Midbrain (tissue), 1 donor: ENCODE measurements at places on chromosomes 2 and 18.
A peak's percentile ranks its signal among the peaks of the same experiment; 100 is the strongest.

DNA sequence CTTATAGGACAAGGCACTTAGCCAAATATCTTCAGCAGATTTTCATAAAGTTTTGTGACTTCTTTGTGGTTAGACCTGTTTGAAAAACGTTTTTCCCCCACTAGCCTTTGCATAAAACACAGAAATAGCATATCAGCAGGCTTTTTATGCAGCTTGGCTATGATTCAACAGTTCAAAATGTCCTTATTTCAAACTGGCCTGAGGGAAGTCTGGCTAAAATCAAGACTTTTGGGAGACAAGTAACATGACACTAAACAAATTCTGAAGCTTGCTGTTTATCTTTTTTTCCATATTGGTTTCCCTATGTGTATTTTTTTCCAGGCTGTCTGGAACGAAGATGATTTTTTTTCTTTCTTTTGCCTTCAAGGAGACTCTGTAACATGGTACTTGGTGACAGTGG lies 95.1 kb upstream of the L3MBTL4 start:
- no peak for DNase-seq

DNA sequence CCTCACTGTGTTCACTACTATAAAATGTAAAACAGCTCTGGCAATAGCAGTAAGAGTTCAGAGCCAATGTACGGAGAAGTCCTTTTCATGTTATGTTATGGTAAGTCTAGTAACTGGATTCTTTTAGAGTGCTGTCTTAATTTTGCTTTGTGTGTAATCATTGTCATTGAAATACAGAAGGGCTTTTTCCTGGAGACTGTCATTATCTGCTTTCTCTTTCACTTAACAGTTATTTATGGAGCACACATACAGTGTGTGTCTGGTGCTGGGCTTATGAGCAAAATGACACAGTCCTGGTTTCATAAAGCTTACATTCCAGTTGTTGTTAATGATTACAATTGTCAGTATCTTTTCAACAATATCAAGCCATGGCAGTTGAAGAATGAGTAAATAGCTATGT lies 95.5 kb downstream of the CCDC102B start:
- no peak for DNase-seq

- no peak for DNase-seq
Measured at GRCh38 chr18:47680488-47680887, 250.0 kb downstream of the SMAD2 start.

- no peak for DNase-seq
Measured at GRCh38 chr18:37450434-37451132, 115.0 kb downstream of the CELF4 start.

DNA sequence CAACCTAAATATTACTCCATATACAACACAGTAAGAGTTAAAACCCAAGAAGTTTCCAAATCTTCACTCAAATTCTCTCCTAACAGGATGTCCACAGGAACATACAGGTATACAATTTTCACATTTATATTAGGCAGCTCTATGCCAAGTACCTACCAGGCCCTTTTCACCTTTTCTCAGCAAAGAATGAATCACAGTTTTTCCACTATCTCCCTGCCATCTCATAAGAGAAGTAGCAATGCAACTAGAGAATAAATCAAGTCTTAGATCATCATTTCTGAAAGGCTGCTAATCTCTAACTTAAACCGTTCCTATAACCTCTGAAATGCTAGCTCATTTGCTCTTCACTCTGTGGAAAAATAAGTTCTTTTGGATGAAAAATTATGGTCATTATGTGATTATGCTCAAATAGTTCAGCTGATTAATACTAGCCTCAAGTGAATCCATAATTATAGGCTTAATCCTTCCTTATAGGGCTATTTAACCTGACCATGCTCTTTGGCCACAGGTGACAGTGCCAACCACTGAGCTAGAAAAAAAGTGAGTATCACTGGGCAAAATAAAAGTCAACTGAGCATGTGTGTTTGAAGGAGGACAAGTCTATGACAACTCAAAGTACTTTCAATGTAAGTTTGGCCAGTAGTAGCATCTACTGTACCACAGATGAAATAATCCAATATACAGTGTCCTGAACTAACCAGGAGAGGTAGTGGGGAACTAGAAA lies 79.7 kb downstream of the COBLL1 start:
- no peak for DNase-seq

DNA sequence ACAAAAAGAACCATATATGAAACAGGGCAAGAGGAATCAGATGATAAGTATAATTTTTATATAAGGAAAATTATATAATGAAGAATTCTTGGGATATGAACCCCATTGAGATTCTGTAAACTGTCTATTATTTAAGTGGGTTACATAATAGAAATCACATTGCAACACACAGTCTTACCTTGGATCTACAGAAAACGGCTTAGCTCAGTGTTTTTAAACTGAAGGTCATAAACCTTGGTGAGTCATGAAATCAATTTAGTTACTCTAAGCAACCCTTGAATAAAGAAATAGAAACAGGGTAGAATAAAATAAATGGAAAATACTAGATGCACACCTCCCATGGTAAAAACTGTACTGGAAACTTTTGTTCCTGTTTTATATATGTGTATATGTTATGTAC lies 50.7 kb downstream of the METTL8 start:
- DNase-seq: no peak

DNA sequence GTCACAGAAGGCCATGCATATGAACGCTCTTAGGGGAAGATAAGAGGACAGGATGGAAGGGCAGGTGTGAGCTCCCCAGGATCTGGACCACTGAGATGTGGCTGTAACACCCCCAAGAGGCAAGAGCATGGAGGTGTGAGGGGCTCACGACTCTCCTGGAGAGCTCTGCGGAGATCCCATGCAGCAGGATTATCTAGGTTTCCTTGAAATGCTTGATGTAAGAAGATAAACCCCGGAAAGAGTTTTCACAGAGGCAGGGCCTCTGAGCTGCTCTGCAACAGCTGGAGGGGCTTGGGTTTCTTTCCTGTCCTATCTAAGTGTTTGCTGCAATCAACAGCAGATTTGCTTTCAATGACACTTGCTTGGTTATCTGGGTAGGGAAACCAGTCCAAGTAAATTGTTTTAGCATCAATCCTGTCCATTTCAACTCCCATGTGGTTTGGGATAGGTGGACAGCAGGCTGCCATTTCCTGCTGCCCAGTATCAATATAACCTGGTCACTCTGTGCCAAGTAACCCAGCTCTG lies 138.9 kb downstream of the SMAD2 start:
- no peak for DNase-seq

- no peak for DNase-seq
Measured at GRCh38 chr18:5972298-5972697, 77.0 kb upstream of the TMEM200C start.

- DNase-seq: no peak
Measured at GRCh38 chr2:11430729-11431128, 35.2 kb downstream of the E2F6 start.

DNA sequence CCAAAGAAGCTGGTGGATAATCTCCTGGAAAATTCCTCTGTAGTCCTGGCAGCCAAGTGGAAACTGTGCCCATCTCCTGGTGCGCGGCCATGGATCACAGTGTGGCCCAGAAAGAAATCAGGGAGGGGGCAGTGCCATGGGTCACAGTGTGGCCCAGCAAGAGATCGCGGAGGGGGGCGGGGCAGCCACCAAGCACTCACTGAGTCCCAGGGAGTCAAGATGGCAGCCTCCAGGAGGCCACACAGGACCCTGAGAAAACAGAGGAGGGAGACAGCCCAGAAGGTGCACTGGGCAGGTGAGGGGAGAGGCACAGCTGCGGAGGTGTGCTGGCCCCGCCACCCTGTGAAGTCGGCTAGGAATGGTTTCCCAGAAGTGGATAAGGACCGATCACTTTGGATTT lies 8.1 kb upstream of the ATP6V1B1 start:
- no peak for DNase-seq

DNA sequence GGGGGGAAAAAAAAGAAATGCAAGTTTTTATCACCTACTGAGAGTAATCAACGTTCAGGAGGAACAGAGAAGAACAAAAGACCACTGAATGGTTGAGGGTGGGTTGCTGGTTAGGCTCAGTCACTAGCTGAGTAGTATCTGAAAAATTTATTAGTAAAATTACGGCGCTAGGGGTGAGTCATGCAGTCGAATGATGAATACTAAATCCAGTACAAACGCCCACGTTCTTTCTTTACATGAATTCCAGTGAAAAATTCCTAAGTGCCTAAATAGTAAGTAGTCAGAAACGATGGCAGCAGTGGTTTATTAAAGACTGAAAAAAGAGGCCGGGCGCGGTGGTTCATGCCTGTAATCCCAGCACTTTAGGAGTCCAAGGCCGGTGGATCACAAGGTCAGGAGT lies 52.0 kb downstream of the TEKT4 start:
- DNase-seq: no peak

- no peak for DNase-seq
Measured at GRCh38 chr2:158948964-158949699, 19.3 kb upstream of the TANC1 start.

DNA sequence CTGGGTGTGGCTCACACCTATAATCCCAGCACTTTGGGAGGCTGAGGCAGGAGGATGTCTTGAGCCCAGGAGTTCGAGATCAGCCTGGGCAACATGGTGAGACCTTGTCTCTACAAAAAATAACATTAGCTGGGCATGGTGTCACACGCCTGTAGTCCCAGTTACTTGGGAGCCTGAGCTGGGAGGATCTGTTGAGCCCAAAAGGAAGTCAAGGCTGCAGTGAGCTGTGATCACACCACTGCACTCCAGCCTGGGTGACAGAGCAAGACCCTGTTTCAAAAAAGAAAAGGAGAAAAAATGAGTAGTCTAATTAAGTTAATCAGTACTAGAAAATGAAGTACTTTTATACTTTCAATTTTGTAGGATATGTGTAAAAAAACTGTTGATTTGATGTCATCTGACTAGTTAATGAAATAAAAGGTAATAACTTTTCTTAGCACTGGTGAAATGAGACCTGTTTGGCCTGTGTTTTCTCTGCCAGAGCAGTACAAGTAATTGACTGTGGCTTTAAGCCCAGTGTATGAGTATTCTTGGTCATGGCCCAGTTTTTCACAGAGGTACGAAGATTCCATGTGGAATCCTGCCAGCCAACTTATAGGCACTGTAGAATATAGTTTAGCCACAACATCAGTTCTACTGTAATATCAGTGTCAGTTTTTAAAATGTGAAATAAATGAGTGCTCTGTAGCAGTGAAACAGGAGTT lies 35.8 kb downstream of the MFSD6 start:
- peak; percentile 19 for DNase-seq

DNA sequence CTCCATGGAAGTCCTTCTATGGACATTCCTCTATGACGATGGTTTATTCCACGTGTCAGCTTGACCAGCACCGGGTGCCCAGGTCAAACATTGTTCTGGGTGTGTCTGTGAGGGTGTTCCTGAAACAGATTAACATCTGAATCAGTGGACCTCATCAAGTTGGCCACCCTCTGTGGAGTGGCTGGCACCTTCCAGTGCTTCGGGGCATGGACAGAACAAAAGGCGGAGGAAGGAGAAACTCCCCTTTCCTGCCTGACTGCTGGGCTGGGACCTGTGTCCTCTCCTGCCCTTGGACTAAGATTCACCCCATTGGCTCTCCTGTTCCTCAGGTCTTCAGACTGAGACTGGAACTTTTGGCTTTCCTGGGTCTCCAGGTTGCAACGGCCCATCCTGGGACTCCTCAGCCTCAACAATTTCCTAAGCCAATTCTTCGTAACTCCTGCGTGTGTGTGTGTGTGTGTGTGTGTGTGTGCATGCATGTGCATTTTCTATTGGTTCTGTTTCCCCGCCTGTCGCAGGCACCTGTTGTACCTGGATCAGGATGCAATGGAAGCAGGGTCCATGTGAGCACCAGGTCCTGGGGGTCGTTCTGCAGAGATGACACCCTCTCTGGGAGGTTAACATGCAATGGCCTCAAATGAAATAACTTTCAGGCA lies 357.2 kb upstream of the SALL3 start:
- DNase-seq: no peak

DNA sequence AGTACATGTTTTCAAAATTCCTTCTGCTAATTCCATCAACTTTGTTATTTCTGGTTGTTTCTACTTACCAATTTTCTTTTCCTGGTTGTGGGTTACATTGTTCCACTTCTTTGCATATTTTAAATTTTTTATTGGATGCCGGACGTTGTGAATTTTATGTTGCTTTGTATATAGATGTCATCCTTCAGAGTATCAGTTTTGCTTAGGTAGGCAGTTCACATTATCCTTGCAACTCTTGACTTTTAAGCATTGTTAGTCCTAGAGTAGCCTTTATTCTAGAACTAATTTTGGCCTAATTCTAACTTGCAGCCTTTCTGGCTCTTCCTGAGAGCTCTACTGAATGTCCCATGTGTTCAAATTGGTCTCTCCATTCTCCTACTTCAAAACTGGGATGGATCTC lies 228.7 kb upstream of the MC4R start:
- DNase-seq: no peak

DNA sequence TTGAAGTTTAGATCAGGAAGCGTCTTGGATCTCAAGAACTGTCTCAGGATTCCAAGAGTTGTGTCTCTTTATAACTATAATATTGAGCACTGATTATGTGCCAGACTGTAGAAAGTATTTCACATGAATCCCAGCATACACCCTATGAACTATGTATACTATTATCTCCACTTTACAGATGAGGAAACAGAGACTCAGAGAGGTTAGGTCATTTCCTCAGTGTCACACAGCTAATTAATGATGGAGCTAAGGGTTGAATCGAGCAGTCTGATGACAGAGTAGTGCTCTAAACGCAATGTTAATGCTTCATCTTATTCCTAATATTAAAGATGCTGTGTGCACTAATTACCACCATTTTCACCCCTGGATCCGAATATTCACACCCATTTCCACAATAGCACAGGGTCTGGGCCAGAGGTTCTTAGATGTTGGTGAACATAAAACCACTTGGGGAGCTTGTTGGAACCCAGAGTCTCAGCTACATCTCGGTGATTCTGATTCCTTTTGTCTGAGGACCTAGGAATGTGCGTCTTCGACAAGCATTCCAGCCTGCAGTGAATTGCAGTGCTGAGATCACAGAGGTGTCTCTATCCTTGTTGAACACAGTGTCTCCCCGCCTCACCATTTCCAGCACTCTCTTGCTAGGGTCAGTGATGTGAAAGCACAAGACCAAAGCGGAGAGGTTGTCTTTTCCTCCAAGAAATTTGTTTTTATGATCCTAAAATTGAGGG lies 213.8 kb downstream of the SP3 start:
- no peak for DNase-seq
